Putamen (tissue), 1 donor: ENCODE measurements at places on chromosomes 3 and 15.

DNA sequence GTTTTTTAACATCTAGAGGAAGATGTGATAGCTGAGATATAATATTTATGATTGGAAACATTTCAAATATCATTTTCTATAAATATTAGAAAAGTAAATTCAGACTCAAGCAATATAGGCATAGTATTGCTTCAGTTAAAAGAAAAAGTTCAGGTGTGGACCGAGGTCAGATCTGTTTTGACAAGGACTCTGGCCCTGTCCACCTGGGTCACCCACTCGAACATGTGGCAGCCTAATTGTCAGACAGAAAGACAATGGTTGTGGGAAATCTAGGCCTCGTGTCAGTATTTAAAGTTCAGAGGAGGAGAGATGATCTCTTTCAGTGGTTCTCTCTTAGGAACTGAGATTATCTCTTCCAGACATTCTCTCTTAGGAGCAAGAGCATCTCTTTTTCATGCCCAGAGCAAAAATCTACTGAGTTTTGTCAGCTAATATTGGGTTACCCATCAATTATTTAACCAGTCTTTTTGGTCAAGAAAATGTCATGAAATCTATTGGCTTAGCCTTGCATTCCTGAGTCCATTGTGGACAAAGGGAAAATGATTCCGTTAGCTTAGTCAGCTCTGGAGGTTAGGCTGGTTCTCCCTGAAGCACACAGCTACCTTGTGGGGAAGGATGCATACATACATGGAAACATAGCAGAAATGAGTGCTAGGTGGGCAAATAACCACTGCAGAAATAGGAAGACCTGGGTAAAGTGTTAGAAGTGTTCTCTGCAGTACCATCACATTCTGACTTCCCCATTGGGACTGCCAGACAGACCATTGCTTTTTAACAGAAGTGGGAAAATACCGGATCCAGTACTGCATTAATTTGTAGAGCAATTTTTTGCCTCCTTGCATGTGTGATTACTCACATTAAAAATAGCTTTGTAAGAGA is 343.3 kb downstream of the GRM7 start:
- no peak for DNase-seq

DNA sequence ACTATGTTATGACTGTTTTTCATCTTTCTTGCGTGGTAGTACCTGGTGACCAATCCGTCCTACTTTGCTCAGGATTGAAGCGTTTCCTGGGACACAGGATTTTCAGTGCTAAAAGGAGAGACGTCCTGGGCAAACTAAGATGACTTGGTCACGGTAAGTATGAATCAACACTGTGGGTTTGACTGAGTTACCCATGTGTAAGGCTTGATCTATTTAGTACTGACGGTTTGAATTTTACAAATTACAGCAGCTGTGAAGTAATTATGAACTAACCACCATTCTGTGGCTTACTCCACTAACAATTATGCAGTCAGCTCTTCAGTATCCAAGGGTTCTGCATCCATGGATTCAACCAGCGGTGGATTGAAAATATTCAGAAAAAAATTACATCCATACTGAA is 172.9 kb upstream of the FEZF2 start:
- no peak for DNase-seq

GRCh38 chr3:169790687-169791429 is 17.7 kb downstream of the MYNN start:
- DNase-seq = no peak

DNA sequence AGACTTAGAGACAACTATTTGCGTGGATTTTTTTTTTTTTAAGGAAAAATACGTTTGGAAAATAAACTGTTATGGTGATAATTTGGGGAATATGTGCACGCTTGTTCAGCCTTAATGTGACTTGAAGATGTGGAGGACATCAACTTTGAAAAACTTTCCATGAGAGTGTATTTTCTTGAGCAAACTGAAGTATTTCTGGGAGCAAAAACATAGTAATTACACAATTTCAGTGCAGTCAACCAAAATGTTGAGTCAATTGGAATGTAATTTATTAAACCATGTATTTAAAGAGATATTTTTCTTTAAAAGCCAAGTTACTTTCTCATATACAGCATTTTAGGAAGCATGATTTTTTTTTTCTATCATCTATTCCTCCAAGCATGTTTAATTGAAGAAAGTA is 80.3 kb upstream of the FLNB start:
- no peak for DNase-seq

GRCh38 chr15:58724466-58724865 is 25.0 kb downstream of the ADAM10 start:
- no peak for DNase-seq

GRCh38 chr3:136353461-136353860 is 103.3 kb downstream of the PCCB start:
- DNase-seq = no peak

GRCh38 chr15:88647351-88648105 is 8.7 kb downstream of the ISG20 start:
- DNase-seq = no peak

- DNase-seq = no peak
Observed at GRCh38 chr3:152943645-152944044, 108.7 kb downstream of the P2RY1 start.

- no peak for DNase-seq
Observed at GRCh38 chr15:67897646-67898339, 57.9 kb upstream of the RNU6-1 start.

DNA sequence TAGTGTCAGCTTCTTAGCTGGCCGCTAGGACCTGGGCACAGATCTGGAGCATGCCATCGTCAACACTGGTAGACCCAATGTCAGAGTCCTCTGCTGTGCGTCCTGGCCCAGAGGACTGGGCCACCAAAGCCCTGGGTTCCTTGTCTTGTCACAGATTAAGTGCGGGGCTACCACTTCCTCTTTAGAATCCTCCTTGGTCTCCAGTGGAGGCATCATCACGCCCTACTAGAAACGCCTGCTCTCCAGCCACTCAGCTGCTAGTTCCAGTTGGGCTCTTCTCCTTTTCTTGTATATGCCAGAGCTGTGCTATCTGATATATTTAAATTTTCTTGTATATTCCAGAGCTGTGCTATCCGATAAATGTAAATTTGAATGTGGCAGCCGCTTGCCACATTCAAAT is 11.2 kb downstream of the PPCDC start:
- DNase-seq = no peak

- no peak for DNase-seq
Observed at GRCh38 chr3:187747506-187747905, 2.2 kb upstream of the BCL6 start.

GRCh38 chr3:112519424-112520001 is 20.2 kb upstream of the BTLA start:
- DNase-seq = peak; percentile 65

DNA sequence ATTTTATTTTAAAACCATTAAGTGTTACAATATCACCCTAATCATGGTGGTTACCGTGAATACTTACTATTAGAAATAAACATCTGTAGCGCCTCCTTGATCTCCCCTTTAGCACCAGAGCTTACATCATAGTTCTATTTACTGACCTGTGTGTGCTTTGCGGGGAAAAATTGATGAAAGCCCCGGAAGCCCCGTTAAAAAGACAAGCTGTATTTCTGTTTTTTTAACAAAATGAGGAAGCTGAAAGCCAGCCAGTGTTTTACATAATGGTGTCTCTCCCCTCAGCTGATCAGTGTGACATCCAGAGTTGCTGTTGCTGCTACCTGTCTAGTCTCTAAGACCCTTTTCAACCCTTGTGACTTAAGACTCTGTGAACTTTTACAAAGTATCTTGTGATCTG is 100.8 kb downstream of the OPA1 start:
- no peak for DNase-seq

- DNase-seq = peak; percentile 56
Observed at GRCh38 chr15:100111125-100112060, 230.4 kb downstream of the ADAMTS17 start.

- no peak for DNase-seq
Observed at GRCh38 chr3:145370870-145371269, 790.1 kb downstream of the PLOD2 start.

GRCh38 chr15:77430652-77431051 is 10.0 kb downstream of the HMG20A start:
- no peak for DNase-seq

DNA sequence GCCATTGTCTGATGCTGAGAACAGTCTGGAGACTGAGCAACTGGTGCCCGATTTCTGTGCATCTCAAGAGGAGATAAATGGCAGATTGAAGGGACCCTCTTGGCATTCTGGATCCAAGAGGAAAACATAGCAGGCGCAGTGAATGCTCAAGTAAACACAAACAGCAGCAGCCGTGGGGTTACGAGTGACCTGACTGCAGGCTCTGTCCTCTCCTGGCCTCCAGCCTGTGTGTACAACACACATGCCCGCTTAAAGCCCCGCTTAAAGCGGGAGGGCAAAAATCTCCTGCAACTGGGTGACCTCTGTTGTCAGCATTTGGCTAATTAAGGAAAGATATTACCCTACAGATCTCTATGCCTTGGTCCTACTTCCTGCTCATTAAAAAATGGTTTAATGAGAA is 120.5 kb downstream of the GREM1 start:
- peak; percentile 43 for DNase-seq

GRCh38 chr3:27686642-27687041 is 35.5 kb downstream of the EOMES start:
- no peak for DNase-seq

- DNase-seq = no peak
Observed at GRCh38 chr15:59885832-59886231, 118.3 kb upstream of the FOXB1 start.

DNA sequence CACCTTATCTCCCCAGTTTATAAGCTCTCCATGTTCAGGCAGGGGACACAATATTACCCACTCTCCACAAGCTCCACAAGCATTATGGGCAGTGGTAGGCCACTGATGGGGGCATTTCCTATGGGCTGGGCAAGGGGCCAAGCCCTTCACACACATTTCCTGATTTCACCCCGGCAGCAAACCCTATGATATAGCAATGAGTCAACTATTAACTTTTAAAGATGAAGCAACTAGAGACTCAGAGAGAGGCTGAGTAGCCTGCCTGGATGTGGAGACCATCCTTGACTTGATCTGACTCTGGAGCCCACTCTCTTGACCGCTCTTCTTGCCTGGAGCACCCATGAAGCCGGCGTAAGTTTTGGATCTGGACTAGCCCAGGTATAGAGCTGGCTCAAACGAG is 27.4 kb downstream of the FOXL2NB start:
- no peak for DNase-seq

DNA sequence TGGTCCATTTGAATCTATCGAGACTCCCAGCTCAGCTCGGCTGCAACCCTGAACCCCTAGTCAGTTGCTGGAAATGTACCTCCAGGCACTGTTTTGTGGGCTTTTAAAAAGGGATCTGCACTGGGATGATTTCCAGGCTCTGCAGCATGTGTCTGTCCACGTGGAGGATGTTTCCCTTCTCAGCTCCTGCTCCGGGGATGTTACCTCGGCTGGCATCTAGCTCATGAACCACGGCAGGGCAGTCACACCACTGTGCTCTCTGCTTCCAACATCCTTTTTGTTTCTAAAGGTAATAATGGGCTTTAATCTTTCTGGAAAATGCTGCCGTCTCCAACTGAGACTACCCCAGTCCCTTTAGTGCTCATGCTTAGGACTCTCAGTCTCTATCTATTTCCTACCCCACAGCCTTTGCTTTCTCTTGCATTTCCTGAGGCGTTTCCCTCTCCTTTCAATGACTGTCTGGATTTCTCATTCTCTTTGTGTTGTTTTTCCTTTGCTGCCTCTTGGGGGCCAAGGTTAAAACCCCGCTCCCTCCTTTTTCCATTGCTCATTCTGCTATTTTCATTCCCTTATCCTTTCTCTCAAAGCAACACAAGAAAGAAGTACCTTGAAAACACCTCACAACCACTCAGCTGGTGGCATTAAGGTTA is 42.9 kb upstream of the AKAP13 start:
- DNase-seq = no peak

DNA sequence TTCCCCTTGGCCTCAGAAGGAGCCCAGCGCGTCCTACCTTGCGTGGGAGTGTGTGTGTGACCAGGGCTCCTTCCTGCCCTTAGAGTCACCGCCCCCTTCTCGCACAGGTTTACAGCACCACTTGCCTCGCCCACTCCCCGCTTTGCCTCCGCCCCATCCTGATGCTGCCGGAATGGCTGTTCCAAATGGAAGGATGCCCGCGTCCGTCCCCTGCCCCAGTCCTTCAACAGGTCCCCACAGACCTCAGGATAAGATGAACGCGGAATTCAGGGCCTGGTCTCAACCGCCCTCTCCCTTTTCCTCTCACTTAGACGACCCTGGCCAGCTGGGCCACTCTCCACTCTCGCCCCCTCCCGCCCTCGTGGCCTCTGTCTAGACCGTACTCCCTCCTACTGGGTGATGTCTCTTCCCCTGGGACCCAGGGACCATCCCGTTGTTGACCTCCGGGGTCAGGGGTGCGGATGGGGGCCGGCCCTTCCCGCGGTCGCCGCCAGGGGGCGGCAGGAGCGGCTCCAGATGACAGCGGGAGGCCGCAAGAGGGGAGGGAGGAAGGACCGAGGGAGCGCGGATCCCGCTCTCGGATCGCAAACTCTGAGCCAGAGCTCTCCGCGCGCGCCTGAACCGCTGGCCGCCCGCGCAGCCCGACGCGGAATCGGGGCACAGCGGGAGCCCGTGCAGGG is at the start of gene THSD4:
Gene THSD4, plus strand, starts transcription at position 585 of the 680 bp plus-strand sequence.
- DNase-seq = no peak

DNA sequence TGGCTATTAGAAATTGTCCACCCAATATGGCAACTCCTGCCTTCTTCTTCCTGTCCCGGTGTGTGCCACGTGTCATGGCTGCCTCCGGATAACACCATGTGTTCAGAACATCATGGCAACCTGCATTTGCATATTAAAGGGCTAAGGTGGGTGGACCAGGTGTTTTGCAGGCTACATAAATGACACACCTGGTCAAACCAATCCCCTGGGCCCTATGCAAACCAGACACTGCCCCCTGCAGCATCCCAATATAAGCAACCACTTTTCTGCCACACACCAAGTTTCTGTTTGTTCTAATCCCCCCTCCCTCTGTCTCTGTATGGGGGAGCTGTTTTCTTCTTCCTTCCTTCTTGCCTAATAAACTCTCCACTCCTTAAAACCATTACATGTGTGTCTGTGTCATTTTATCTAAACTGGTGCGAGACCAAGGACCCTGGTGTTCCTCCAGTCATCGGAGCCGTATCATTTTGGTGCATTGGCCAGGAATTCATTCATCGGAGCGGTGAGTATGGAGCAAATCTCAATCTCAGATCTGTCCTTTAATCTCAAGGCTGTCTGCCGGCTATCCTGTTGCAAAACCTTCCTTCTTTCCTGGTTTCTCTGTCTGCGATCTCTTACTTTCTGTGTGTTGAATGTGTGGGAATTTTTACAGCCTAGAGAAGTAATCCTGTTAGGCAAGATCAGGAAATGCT is 44.5 kb downstream of the NCEH1 start:
- no peak for DNase-seq

- no peak for DNase-seq
Observed at GRCh38 chr3:45555086-45555591, 39.4 kb upstream of the LIMD1 start.

- no peak for DNase-seq
Observed at GRCh38 chr15:90561344-90562244, 31.9 kb downstream of the CRTC3 start.

- no peak for DNase-seq
Observed at GRCh38 chr3:141111364-141112155, 60.4 kb downstream of the SPSB4 start.

- no peak for DNase-seq
Observed at GRCh38 chr15:39919748-39920509, at the start of gene GPR176. Gene GPR176 (minus strand): TSS chr15:39920266. CDS start chr15:39920026, 240 bp downstream.

- DNase-seq = no peak
Observed at GRCh38 chr3:63519426-63519825, 133.0 kb upstream of the SNTN start.
